ENCODE measurements at places on chromosomes 13 and 19.

GRCh38 chr13:113924184-113924901 lies 49.5 kb downstream of the C13orf46 start:
- DNase-seq, result no peak

GRCh38 chr13:112657850-112658445 lies 31.9 kb upstream of the ATP11A start:
- no peak for DNase-seq

DNA sequence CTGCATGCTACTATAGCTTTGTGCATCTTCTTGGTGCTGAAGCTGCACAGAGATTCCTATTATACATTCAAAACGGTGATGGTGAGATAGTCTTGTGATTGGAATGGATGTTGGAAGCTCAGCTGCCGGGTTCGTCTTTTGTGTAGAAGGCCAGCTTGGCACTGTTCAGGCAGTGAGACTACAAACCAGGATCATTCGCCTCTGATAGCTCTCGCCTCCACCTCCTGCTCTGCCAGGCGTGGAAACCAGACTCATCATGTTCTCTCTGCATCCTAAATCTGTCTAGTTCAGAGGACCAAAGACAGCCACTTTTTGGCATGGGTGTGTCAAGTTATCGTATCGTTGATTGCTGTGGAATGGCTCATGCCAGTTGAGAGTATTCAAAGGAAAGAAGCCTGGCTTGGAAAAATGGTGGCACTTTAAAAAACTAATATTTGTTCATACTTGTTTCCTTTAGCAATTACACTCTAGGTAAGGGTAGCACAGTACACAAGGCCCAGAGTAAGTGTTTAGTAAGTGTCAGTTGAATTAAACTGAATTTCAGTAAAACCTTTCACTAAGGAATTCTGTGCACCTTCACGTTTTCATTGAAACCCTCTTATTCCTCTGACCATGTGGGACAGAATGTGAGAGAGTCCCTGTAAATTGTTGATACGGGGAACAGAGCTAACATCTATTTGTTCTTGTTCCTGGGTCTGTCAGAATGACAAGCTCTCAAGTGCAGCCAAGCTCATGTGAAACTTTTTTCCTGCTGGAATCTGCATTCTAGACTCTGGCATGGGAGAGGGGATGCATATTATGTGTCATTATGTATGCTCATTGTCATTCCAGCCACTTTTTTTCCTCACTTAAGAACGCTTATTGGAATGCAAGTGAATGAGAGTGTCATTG lies 69.8 kb downstream of the DPY19L3 start:
- no peak for DNase-seq

- no peak for DNase-seq
Observed at GRCh38 chr19:48372904-48373303, 8.7 kb downstream of the SYNGR4 start.

- DNase-seq, result no peak
Observed at GRCh38 chr13:75687150-75687763, 51.1 kb downstream of the LMO7 start.

GRCh38 chr13:46354156-46355087 lies 32.6 kb downstream of the RUBCNL start:
- DNase-seq, result no peak

GRCh38 chr19:3189702-3190469 lies 4.2 kb downstream of the NCLN start:
- no peak for DNase-seq

DNA sequence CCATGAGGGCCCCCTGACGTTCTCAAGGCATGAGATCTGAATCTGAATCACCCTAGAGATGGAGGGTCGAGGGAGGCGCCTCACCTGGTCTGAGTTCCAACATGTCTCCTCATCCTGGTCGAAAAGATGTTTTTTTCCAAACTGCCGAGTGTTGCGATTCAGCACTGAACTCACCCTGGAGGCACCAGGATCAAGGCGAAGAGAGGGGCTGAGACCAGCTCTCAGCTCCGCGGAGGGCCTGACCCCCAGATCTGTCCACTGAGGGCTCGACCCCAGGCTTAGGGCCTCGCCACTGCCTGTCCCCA lies 555 bp downstream of the NR2C2AP start:
- DNase-seq, result no peak

DNA sequence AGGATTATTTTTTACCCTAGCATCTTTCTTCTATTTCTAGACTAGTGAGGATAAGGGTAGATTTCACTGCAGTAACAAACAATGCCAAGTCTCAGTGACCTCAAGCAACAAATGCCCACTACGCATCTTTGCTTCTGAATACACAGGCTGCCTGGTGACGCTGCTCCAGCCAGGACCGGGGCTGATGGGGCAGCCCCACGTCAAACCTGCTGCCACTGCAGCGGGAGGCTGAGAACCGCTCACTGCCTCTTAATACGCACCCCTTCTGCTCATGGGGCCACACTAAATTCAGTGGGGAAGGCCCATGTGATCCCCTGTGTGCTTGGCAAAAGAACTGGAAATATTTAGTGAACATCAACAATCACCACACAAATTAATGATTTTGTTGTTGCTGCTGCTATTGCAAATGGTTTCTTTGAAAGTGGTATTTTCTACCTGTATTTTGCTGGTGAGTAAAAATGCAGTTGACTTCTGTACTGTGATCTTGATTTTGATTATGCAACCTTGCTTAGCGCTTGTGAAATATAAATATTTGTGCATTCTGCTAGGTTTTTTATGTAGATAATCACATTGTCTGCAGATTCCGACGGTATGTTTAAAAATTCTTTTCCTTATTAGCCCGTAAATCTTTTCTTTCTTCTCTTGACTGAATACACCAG lies 139.5 kb upstream of the SPACA7 start:
- DNase-seq, result no peak

DNA sequence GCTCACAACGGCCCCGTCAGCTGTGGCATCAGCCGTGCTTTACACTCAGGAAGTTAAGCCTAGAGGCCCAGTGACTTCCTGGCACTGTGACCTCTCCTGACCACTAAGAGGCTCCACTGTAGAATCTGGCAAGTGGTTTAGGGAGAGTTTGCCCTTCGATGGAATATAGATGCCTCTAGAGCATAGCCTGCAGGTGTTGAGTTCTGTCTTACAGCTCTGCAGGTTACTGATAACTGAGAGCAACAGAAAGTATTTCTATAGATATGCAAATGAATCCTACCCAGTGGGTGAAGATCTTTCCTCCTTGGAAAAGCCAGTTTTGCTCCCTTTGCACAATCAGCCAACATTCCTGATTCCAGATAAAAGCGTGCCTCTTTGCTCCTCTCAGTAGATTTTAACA lies 35.8 kb downstream of the ATP12A start:
- no peak for DNase-seq

- no peak for DNase-seq
Observed at GRCh38 chr13:32791545-32792172, 205.4 kb downstream of the PDS5B start.

DNA sequence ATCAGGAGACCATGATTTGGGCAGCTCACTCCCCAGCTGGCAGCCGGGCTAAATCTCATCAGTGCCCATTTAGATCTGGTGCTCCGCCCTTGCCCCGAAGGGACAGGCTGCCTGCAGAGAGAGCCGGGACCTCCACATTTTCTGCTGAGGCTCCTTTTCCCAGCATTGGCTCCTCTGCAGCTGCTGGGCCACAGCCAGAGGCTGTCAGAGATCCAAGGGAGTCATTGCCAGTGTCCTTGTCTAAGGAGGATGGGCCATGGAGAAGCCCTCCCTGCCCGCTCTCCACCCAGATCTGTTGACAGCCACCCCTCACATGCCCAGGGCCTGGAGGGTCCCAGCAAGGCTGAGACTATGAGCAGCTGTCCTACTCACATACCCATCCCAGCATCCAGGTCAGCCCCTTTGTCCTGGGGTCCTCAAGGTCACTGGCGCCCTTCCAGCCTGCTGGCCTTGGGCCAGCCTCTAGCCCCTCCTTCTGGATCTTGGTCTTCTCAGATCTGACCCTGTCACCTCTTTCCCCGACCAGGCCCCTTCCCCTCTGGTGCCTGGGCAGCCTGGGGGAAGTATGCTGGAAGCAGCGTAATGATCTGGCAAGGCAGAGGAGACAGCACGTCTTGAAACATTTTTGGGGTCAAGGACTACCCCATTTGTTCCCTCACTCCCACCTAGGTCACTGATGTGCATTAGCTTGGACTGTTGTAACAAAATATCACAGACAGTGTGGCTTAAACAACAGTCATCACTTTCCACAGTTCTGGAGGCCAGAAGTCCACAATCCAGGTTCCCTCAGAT lies 7.9 kb downstream of the PIN1 start:
- no peak for DNase-seq

GRCh38 chr19:42246143-42246921 lies 3.9 kb upstream of the GSK3A start:
- no peak for DNase-seq

DNA sequence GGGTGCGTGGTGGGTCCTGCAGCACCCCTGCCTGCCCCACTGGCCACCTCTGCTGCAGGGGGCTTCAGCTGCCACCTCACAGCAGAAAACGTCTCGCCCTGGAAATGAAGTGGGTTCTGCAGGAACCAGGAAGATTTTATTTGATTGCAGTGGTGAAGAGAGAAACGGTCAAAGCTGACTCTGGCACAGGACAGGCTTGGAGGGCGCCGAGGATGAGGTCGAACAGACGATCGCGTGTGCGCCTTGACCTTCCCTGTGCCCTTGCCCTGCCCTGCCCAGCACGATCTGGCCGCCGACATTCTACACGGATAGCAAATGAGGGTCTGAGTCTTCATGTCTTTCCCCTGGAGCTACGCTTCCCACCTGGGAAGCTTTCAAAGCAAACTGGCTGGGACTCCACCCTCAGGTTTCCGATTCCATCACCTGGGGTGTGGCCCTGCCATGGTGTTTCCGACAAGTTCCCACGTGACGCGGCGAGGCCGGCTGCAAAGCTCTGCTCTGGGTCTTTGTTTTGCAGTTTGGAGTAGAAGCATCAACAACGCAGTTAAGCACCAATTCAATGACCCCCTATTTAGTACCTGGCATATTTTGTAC lies 50.3 kb upstream of the TUBGCP3 start:
- DNase-seq, result peak; percentile 22

DNA sequence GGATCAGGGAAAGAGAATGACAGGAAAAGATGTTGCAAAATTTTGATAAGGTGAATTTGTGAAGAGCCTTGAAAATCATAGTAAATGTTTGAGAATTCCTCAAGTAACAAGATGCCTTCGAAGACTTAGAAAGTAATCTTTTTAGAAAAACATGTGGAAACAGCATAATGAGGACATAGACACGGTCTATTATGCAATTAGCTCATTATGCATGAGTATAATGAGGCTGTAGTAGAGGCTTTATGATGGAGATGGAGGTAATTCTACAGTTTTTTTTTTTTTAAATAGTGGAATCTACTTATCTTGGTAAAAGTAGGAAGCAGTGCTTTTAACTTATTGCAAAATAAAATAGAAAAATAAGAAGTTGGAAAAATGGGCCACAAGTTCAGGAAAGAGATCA lies 1329.1 kb upstream of the SPRY2 start:
- DNase-seq, result no peak

DNA sequence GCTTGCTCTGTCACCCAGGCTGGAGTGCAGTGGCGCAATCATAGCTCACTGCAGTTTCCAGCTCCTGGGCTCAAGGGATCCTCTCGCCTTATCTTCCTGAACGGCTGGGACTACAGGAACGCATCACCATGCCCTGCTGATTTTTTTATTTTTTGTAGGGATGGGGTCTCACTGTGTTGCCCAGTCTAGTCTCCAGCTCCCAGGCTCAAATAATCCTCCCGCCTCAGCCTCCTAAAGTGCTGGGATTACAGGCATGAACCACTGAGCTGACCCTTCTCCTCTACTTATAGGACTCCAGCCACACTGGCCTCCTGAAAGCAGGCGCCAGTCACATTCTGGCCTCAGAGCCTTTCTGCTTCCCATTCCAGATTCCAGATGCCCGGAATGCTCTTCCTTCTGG lies 10.5 kb downstream of the DACT3 start:
- DNase-seq, result no peak

DNA sequence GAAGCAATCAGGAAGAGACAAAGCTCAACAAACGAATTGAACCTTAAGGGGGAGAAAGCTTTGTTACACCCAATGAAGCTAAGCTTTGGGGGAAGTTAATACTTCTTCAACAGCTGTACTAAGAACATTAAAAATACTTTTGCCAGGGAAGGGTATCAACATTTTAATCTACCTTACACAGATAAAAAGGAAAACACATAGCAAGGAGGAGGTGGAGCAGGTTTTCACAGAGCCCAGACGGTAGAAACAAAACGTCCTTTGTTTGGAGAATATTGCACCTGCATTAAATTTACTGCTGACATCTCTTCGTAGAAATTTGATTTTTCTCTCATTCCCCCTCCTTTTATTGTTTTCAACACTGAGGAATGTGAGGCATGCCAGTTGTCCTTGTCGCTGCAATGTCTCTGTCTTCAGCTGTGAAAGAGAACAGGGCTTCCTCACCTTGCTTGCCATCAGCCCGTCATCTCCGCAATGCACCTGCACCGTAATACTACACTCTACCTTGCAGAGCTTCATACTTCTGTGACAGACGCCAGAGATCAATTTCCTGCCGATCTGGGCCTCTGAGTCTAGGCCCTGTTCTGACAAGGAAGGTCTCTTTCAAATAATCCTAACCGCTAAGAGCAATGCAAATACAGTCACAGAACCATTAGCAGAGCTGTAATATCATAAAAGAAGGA lies 270.8 kb downstream of the SPRY2 start:
- DNase-seq, result no peak

DNA sequence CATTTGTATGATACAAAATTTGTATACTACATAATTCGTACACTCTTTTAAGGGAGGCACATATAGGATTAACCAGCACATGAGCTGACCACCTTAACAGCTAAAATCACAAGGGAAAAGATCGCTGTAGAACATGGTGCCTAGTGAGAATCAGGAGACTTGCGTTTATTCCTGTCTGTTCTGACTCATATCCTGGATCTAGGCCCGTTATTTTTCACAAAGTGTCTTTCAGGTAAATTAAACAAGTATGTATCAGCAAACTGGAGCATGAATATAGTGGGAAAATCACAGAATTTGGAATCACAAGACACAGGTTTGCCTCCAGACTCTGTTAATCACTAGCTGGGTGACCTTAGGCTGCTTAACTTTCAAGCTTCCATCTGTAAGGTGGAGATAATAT lies 47.5 kb upstream of the ESD start:
- no peak for DNase-seq

DNA sequence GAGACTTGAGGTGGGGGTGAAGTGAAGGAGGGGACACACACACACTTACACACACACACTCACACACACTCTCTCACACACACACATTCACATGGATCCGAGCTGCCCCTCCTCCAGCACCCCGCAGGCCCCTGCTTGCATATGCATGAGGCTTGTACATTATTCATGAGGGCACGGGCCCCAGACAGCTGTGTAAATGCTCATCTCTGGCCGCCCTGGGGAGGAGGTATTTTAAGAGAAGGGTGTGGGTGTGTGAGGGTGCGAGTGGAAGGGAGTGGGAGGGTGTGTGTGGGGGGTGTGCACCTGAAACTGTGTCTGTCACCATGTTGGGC lies 2.4 kb downstream of the NCAN start:
- DNase-seq, result no peak

All from T-helper 2 cell (primary cell).